ENCODE measurements at places on chromosomes 6 and 20.

- DNase-seq, result no peak
Observed at GRCh38 chr20:40606237-40606636, 82.8 kb downstream of the MAFB start.

DNA sequence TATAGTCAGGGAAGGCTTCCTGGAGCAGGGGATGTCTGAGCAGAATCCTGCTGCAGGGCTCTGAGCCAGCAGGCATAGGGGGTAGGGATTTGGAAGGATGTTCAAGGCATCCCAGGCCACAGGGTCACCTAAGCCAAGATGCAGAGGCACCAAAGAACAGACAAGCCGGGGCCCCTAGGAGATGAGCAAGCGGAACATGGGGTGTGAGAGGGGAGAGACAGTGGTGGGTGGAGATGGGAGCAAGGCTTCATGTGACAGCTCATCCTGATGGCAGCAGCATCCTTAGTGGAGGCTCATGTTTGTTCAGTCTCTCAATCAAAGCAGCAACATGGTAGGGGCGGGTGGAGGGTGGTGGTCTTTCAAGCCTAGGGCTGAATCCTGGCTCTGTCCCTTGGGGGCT is 29.8 kb upstream of the TCP11 start:
- DNase-seq, result no peak

DNA sequence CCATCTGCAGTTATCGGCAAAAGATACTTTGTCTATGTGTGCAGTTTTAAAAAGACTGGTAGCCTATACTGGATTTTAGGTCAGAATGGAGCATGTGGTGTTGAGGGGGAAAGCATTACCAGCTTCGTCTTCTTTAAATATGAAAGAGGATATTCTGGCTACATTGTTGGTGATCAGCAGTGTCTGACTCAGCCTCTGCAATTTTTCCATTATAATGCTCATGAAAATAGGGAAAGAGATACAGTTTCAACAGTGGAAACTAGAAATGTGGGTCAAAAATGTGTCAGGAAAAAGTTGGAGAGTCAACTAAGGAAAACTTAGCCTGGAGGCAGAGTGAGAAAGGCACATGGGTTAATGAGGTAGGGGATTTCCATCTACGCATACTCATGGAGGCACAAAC is 45.2 kb downstream of the HDGFL1 start:
- no peak for DNase-seq

DNA sequence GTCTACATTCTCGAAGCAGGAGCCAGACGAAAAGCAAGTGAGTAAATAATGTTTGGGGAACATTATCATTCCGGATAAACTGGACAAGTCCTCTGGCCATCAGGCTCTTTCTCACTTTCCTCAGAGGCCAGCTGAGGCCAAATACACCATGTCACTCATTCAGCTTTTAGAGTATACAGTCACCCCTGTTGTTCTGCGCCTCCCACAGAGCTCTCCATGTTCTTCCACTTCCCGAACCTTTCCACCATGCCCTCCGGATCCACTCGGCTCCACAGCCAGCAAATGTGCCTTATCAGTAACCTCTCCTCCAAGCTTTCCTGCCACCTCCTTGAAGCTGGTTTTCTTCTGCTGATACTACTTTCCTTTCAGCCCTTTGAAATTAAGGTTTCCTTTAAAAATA is 31.7 kb downstream of the LATS1 start:
- no peak for DNase-seq

DNA sequence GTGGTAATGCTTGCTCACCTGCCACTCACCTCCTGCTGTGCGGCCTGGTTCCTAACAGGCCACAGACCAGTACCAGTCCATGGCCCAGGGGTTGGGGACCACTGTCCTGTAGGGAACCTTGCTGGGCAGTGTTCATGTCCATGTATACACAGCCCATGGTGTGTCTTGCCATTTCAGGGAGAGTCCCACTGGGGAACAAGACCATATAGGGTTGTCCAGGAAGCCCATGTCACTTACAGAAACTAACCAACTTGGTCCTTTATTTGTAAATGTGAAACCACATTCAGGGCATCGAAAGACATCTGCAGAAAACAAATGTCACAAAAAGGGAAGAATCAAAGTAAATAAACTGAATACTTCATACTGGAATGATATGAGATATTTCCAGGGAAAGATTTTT is 179.1 kb downstream of the NFATC2 start:
- DNase-seq, result no peak

- DNase-seq, result no peak
Observed at GRCh38 chr6:15441981-15442380, 196.1 kb downstream of the JARID2 start.

DNA sequence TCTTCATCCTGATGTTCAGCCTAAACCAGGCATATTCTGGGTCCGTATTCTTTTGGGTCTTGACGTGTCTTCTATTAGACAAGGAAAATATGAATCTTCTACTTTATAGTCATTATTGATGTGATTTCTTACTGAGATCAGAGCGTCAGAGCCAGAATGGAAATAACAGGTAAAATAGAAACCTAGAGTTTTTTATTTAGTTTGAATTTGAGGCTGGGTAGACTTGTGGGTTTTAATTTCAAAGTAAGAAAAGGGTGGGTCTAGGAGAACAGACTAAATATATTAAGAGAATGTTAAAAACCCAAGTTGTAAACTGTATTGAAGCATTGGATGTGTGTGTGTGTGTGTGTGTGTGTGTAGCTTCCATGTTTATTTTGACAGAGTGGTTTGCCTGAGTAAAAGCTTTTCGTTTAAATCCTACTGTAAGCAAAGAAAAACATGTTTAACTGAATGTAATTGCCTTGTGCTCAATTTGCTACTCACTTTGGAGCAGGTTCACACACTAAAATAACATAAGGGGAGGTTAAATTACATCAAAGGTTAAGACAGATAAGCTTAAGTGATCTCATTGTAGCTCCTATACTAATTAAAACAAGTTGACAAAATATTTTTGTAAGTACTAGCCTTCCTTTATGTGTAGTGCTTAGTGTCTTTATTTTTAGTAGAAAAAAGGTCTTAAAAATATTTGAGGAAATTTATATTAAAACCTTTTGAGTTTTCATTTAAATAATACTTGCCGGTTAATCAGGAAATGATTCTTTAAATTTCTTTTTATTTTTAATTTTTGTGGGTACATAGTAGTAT is 17.4 kb downstream of the HECA start:
- DNase-seq, result no peak

- no peak for DNase-seq
Observed at GRCh38 chr6:146359131-146359530, 184.5 kb upstream of the RAB32 start.

GRCh38 chr20:10119336-10119735 is 84.5 kb downstream of the ANKEF1 start:
- no peak for DNase-seq

DNA sequence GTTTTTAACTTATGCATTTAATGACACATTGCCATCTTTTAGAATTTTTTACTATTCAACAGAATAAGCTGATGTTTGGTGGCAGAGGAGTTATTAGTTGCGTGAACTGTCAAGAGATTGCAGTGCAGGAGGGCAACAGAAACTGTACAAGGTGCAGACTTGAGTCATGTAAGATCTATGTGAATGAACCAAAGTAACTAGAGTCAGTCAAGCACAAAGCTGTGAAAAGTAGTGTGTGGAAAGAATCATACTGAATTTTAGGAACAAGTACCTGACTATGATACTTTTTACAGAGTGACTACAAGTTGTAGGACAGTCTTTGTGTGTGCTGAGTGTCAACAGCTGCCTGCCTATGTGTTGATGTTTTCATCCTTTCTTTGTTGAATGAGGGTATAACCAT is 2.7 kb upstream of the C6orf163 start:
- no peak for DNase-seq

DNA sequence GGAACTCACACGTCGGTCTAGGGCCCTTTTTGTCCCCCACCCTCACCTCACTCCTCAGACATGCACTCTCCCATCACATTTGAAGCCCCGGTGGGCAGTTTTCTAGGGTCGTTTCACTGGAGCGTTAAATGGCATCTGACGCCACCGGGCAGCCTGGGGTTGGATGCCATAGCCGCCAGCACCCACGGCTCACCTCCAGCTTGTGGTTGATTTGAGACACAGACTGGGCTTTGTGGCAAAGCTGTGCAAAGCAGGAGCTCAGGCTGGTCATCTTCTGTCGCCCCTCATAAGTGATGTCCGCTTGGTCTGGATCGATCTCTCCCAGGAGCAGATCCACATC is 530 bp downstream of the GOPC start:
- no peak for DNase-seq

DNA sequence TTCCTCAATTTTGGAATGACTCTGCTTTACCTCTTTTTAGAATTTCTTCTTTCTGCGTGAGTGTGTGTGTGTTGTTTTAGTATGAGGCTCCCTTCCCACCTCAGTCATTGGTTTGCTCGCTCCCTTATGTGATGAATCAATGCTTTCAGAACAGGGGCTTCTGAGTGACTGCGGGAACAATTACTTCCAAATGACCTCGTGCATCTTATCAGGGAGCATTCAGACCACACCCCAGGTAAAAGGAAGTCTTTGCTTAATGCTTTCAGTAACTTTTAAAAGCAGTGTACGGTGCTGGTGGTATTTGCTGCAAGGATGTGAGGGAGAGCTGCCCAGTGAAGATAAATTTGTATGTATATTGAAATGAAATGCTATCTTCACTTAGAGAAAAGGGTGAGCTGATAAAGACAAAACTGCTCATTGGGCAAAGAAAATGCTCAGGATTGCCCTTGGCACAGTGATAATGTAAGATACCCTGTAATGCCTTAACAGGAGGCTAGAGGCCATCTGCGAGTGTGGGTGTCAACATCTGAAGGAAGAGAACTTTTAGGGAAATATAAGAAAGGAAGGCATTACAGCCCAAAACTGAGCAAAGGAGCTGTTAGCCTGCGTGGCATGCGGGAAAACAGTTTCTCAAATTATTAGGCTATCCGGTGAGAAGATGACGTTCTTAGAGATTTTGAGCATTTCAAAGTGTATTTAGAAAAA is at the start of gene MLIP:
TSS of gene MLIP (plus strand) at position 103 of the 705 bp plus-strand sequence. CDS start at position 140, 37 bp downstream.
- DNase-seq, result no peak

- DNase-seq, result no peak
Observed at GRCh38 chr6:130602151-130602770, 224.9 kb upstream of the SMLR1 start.

DNA sequence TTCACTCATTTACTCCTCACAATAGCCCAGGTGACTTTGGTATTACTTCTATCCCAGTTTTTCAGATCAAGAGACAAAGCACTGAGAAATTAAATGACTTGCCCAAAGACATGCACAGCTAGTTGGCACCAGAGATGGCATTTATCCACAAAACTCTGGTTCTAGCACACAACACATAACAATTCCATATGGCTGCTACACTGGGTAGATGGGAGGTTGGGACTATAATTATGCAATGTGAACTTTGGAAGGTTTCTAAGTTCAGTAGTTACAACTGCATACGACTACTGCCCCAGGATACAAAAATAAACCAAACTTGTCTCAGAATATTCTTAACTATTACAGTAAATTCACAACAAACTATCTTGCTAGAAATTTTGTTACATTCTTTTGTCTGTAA is 54.2 kb upstream of the MLIP start:
- DNase-seq, result no peak

DNA sequence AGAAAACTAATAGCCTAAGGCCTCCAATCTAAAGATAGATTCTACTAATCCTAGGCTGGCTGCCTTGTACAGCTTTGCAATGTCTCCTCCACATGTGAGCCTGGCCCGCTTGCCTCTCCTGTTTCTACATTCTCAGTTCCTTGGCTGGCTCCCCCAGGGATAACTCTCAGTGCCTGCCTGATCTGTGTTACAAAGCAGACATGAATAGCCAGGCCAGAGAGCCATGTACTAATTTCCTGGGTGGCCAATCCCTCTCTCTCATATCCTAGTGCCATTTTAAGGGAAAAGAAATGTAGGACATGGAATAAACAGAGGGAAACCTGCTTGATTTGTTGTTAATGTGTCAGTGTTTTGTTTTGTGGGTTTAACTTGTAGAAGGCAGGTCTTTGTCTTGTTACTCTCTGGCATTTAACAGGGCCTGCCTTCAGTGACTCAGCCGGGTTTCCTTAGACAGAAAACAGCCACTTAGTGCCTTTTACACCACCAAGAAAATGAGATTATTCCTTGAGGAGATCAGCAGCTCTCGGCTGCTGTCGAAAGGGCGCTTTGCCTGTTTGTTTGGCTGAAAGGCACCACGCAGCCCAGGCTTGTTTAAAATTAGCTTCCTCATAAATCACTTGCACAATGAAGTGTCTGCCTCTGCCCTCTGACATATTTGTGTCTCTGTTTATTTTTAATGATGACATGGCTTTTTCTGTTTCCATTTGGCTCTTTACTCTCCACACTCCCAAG is 702.7 kb downstream of the MAFB start:
- no peak for DNase-seq

DNA sequence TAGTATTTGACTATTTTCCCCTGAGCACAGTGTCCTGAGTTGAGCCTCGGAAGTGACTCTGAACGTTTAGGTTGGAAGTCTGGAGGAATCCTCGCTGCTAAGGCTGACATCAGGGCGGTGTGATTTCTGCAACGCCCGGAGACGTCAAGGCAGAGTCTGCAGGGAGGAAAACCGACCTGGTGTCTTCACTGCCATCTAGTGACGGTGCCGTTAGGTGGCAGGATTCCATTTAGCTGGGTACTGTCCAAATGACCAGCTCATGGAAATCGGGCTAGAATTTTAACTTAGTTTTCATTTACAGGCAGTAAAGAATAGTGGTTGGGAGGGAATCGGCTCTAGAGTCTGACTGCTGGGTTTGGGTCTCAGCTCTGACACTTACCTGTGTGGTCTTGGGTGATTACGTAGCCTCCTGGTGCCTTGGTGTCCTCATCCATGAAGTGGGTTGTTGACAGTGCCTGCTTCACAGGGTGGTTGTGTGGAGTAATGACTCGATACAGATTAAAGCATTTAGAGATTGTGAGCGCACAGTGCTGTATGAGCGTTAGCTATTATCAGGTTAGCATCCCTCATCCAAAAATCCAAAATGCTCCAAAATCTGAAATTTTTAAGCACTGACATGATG is 35.0 kb downstream of the FOXF2 start:
- DNase-seq, result no peak

- no peak for DNase-seq
Observed at GRCh38 chr6:143592335-143592734, 80.8 kb upstream of the FUCA2 start.

DNA sequence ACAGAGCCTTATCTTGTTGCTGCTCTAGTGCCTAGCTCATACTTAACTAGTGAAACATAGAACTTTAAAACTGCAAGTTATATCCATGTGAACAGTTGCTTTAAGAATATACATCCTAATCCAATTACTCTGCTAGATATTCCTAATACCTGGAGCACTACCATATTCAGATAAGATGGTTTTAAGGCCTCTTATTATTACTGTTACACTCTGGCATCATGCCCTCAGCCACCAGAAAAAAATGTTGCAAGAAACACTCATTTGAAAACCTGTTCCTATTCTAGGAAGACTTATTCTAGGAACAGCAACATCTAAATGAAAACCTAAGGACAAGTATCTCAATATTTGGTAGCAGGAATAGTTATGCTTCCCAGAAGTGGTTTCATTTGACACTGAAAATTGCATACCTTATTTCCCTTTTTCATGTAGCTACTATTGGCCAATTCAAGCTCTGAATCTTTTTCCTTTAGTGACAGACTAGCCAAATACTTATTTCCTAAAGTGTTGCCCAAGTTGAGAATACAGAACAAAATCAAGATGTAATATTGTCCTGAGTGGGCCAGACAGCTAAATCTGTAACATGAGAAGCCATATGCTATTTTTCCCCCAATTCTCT is 4.8 kb upstream of the MTFR2 start:
- DNase-seq, result no peak
